ENCODE measurements at places on chromosomes 7 and 10.

- no peak for DNase-seq
Measured at GRCh38 chr10:14507176-14507575, 176.5 kb upstream of the FRMD4A start.

GRCh38 chr7:137576481-137576880 is 232.9 kb upstream of the PTN start:
- no peak for DNase-seq

- no peak for DNase-seq
Measured at GRCh38 chr7:138713191-138713590, 12.0 kb upstream of the SVOPL start.

DNA sequence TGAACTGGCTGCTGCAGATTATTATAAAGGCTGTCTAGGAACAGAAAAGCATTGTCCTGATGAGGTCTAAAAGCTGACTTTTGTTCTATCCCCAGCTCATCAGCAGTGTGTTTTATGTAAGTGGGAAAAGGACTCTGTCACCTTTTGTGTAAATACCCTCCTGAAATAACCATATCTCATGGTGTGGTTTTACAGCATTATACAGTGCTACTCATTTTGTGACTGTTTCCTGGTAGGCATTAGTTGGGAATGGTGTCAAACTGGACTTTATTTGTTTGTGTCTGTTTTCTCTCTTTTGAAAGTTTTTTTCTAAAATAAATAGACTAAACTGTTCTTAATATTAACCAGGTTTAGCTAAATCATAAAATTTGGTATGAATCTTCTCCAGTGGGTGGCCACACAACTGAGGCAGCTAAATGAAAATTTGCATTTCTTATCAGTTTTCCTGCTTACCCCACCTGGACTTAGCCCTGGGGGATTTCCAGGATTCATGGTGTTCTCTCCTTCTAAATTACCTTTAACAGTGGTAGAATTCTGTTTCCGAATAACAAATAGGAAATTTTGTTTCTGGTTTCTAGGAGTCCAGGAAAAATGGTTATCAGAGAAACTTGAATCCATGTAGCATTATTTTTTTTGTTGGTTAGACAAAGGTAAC is 140.9 kb downstream of the LHFPL3 start:
- DNase-seq, result no peak

GRCh38 chr10:121033366-121033765 is 182.2 kb downstream of the WDR11 start:
- DNase-seq, result no peak

DNA sequence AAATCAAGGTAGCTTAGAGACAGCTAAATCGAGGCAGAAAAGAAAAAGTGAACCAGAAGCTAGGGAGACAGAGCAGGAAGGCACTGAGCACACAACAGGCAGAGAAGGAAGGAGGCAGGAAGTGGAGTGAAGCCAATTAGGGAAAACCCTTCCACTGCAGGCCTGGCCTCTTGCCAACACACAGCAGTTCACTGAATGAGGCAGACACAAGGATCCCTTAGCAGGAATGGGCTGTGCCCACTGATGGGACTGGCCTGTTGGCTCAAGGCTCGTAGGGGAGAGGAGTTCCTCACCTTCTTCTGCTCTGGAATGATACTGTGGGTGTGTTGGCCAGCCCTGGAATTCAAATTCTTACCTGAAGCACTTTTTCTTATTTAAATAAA is 220.3 kb upstream of the STK17A start:
- DNase-seq, result peak; percentile 41

DNA sequence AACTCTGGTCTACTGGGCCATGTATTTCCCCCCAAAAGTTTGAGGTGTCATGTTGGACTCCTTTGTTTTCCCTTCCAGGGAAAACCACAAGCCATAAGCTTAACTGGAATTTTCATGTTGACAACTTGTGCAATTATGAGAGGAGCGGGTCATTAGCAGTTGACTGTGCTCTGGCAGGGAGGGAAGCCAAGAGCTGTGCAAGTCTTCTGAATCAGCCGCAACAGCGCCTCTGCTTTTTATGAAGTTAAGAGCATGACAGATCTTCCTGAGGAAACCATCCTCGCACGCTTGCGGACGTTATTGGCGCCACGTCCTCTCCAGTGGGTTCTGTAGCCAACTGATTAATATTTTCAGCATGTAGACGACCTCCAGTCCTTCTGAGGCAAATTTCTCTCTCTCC is 148.7 kb upstream of the MKI67 start:
- no peak for DNase-seq

DNA sequence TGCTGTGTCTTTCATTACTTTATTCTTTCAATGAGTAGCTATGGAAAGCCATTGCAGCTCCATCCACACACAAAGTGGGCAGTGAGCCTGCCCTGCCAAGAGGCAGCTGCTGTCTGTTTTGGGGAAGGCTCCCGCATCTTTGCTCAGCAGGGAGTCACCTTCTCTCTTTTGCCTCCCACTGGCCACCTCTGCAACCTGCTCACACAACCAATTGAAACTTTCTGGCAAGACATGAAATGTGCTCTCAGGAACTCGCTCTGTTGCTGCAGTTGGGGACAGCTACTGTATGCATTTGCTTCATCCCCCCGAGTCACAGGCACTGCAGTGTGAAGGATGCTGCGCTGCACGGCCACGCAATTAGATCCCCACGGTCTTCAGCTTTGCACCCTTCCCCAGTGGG is 244.8 kb upstream of the NFE2L3 start:
- DNase-seq, result no peak

- no peak for DNase-seq
Measured at GRCh38 chr10:100057948-100058347, 23.7 kb downstream of the CPN1 start.

- DNase-seq, result no peak
Measured at GRCh38 chr10:42987121-42987541, 89.7 kb upstream of the RET start.

- DNase-seq, result no peak
Measured at GRCh38 chr10:117345143-117345542, 30.1 kb downstream of the PDZD8 start.

- no peak for DNase-seq
Measured at GRCh38 chr7:77443042-77443441, 26.9 kb upstream of the GSAP start.

DNA sequence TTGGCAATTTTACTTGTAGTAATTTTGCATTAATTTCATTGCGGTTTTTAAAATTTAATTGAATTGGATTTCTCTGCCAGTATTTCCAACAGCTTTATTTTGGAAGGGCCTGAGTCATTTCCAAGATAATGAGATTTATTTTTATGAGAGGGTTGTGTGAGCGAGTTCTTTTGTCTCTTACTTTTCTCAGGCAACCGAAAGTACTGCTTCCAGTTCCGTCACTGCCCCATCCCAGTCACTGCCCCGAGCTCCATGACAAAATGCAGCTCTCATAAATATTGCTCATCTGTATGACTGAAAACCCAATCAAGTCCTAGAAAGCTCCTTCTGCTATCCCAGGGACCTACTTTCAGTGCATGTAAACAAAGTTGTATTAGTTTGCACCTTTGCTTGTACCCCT is 468.4 kb upstream of the SEMA3D start:
- no peak for DNase-seq

- no peak for DNase-seq
Measured at GRCh38 chr7:3037259-3037658, 6.4 kb downstream of the CARD11 start.

- DNase-seq, result no peak
Measured at GRCh38 chr10:77565590-77566023, 72.0 kb downstream of the KCNMA1 start.

- DNase-seq, result peak; percentile 79
Measured at GRCh38 chr10:34866848-34867247, 51.8 kb upstream of the PARD3 start.

- no peak for DNase-seq
Measured at GRCh38 chr10:47098964-47099363, 187.7 kb downstream of the PTPN20 start.

GRCh38 chr7:158638001-158638400 is 50.4 kb upstream of the PTPRN2 start:
- no peak for DNase-seq

- DNase-seq, result peak; percentile 20
Measured at GRCh38 chr7:47285860-47286491, 295.9 kb downstream of the TNS3 start.

GRCh38 chr7:127961786-127962453 is 69.3 kb downstream of the LRRC4 start:
- DNase-seq, result no peak

DNA sequence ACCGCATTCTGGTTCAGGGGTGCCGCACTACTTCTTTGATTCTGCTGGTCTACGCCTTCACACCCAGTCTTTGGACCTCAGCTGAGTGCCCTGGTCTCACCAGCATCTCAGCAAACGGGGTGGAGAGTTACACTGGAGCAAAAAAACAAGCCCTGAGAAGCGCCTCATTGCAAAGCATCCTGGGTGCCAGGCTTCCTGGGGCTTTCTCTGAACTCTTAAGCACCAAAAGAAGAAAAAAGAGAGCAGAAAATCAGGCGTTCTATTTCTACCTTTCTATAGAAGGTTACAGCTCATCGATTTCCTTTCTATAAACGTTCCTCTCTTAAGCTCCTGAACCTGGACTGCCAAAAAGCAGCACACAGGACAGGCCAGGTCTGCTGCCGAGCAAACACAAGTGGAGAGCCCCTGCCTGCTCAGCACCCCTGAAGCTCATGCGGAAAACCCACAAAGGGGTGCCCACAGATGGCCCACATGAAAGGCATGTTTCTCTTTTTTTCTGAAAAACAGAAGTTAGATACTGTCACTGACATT is 217.9 kb downstream of the SFMBT2 start:
- no peak for DNase-seq

GRCh38 chr10:113272511-113272910 is 280.3 kb upstream of the HABP2 start:
- DNase-seq, result no peak

GRCh38 chr10:8301831-8302230 is 247.3 kb downstream of the GATA3 start:
- no peak for DNase-seq

- no peak for DNase-seq
Measured at GRCh38 chr7:18555968-18556367, 60.4 kb downstream of the HDAC9 start.

- no peak for DNase-seq
Measured at GRCh38 chr7:132643302-132643701, 67.0 kb upstream of the PLXNA4 start.

DNA sequence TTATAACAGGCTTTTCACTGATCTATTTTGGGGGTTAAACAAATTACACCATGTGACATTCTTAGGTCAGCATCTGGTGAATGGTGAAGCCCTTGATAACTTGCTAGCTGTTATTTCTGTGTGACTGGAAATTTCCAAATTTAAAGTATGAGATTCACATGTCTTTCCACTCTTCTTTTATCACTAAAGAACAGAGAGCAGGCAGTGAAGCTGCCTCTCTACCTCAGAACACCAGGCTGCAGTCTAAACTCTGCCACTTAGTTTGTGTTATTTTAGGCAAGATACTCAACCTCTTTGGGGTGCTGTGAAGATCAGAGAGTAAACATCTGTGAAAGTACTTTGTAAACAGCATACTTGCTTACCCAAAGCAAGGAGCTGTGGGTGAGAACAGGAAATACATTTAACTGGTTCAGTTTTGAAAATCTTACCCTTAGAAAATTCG is 15.5 kb upstream of the SP4 start:
- no peak for DNase-seq
